ENCODE measurements at places on chromosomes 6 and 20.

- no peak for DNase-seq
Measured at GRCh38 chr20:57689745-57690481, 19.9 kb downstream of the PMEPA1 start.

DNA sequence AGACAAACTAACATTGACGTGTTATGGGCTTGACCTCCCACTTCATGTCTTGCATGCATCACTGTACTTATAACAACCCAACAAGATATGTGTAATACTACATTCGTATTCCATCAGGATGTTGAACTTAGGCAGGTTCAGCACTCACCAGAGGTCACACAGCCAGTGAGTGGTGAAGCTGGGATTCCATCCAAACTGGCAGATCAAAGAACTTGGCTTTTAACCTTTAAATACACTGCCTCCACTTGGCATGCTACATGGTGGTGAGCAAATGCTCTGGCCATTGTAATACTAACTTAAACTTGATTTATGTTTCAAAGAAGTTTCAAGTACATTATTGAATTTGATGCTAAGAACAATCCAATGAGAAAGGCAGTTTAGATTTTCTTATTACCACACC is 10.7 kb upstream of the HDDC2 start:
- DNase-seq = no peak

- peak; percentile 45 for DNase-seq
Measured at GRCh38 chr6:169669889-169670288, 31.9 kb downstream of the WDR27 start.

DNA sequence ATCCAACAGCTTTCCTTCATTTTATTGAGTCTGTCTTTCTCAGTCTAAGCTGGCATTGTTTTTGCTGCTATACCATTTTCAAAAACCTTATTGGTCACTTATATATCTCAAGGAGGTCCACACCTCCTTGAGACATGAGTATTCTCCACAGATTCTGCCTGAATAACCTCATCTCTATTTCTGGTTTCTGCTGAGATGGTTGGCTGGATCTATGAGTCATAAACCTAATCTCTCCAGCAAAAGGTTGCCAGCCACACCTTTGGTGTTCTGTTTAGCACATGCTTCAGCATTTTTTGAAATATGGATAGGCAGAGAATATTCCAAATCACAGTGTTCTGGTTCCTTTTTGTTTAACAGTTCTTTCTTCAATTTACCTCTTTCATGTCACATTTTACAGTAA is 40.8 kb upstream of the TMEM244 start:
- DNase-seq = peak; percentile 8

All from EH (cell line).